NCI-H2081 (cell line): ENCODE measurements at places on chromosomes 13 and 19.

- DNase-seq = peak; percentile 22
Observed at GRCh38 chr19:13430790-13431582, 75.3 kb downstream of the CACNA1A start.

DNA sequence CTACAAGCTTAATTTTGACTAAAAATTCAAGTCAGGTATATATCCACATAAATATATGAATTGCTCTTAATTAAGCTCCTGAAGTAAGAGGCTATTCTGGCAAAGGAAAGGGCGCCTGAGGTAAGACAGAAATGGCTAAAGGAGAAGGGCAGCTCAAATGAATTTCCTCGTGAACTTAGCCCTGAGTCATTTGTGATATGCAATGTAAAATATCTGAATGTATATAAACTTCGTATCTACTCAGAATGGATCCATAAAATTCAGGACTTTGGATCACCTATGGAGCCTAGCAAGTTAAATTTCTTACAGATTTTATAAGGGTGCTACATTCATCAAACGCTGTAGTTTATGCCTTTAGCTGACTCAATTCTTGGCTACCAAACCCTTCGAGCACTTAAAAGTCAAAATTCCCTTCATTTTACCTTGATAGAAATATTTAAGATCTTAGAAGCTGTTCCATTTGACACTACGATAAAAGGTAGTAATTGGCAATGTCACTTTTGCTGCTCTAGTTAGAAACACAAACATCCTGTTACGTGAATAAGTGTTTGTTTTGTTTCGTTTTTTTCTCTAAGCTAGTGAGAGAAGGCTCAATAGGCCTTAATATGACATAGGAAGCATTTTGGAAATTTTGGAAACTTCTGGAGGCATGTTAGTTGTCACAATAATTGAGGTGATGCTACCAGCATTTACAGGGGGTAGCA is 69.2 kb downstream of the DIAPH3 start:
- no peak for DNase-seq

DNA sequence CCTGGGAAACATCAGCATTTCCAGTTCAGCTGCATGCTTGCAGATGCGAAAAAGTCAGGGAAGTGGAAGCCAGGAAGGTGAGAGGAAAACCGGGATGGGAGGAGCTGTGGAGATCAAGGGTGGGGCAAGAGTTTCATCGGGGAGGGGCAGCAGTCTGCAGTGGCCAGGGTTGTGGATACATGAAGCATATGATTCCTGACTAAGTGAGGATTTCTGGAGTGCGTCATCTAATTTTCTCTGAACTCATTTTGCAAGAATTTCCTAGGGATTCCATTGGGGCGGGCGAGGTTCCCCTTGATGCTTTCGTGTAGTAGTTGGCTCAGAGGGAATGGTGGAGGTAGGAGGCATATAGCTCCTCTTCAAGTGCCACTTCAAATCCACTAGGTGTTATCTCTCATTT is 344.1 kb upstream of the TMTC4 start:
- DNase-seq = no peak

GRCh38 chr13:109348519-109349258 is 437.7 kb downstream of the IRS2 start:
- DNase-seq = no peak

- no peak for DNase-seq
Observed at GRCh38 chr13:98476538-98476966, 100.4 kb downstream of the STK24 start.

DNA sequence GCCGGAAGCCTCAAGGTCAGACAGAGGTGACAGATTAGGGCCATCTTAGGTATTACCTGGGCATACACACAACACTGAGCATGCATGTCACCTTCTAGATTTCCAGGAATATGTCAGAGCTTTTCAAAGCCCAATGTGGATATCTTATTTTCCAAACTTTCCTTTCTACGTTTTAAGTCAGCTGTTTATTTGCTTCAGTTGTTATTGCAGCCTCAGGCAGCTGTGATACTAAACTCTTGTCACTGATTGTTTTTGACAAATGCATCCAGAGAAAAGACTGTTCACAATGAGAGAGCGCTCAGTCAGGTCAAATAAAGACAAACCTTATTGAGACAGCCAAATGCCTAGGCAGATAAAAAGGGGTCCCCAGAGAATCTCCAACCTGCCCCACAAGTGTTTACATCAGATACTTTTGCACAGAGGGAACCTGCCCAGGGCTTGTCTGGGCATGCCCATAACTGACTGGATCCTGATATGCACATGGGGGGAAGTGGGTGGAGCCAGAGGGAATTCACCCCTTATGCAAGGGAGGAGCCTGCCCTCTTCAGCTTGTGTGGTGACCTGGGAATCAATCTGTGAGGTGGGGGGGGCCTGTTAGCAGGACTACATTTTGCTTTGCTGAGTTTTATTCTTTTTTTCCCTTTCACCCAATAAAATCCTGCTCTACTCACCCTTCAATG is 28.5 kb downstream of the MED4 start:
- peak; percentile 2 for DNase-seq

- no peak for DNase-seq
Observed at GRCh38 chr13:24032674-24033073, 127.8 kb upstream of the SPATA13 start.

GRCh38 chr19:38990949-38991697 is 15.6 kb upstream of the FBXO17 start:
- no peak for DNase-seq

DNA sequence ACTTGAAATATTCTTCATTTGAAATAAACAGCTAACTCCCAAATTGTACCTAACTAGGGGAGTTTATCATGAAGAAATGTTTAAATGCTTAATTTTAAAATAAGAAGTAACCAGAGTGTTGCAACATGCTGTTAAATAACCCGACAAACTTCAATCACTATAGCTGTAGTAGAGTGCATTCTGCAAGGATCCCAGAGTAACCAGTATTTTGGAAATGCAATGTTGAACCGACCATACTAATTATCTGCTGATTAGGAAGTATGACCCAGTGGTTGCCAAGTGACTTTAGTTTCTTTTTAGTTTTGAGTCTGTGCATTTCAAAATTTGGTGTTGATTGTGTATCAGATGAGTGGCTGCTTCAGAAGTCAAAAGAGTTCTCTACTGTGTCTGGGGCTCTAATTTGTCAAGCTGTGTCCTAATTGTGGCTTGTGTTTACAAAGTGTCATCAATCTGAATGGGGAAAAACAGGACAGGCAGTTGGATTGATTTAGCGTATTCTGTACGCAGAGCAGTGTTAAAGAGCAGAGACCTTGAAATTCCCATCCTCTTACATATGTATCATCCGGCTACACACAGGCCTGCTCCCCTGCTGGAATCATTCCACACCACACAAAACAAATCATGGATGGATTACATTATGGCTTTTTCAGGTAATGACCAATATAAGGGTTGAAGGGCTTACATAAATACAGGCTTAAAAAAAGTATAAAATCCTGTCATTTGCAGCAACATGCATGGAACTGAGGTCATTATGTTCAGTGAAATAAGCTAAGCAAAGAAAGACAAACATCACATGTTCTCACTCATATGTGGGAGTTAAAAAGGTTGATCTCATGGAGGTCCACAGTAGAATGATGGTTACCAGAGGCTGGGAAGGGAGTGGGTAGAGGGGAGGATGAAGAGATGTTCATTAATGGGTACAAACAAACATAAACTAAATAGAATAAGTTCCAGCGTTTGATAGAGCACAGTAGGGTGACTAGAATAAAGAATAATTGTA is 351.5 kb downstream of the KLF12 start:
- peak; percentile 56 for DNase-seq

DNA sequence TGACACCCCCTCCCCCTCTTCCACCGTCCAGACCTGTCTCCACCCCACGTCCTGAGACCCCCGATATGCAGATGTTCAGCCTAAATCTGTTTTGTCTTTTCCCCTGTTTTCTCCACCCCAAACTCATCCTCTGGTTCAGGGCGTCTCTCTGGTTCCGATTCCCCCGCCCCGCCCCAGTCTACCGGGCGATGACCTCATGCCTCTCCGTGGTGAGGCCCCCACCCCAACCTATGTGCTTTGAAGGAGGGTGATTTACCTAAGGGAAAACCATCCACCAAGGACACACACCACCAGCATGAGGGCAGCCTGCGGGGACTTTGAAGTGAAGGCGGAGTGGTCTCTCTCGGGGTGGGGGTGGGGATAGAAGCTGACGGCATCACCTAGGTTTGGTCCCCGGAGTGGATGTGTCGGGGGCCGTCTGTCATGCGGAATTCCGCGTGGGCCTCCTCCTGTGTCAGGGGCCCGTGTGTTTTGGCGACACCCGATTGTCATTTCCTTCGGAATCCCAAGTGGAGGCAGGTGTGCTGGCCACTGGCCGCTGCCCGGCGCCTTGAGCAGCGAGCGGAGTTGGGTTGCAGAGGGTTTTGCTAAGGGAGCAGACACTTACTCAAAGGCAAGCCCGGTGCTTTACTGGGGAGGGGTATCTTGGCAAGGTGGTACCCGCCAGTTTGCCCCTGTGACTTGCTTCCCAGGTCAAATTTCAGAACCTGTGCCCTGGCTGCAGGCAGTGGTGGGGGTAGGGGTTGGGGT is 1.4 kb downstream of the FZR1 start:
- peak; percentile 17 for DNase-seq

- DNase-seq = no peak
Observed at GRCh38 chr19:5948752-5949564, 29.0 kb downstream of the RANBP3 start.

DNA sequence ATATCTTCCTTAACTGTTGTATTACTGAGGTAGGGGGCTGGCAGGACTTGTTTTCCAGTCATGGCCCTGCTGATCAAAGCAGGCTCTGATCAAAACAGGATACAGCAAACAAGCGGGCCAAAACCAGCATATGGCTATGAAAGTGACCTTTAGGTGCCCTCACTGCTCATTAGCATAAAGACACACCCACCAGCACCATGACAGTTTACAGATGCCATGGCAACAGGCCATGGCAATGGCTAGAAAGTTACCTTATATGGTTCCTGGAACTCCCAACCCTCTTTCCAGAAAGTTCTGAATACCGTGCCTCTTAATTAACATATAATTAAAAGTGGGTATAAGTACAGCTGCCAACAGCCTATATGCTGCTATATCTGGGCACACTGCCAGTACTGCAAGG is 551.4 kb upstream of the SGCG start:
- DNase-seq = no peak

- DNase-seq = no peak
Observed at GRCh38 chr19:14440049-14440448, 6.9 kb downstream of the PKN1 start.

DNA sequence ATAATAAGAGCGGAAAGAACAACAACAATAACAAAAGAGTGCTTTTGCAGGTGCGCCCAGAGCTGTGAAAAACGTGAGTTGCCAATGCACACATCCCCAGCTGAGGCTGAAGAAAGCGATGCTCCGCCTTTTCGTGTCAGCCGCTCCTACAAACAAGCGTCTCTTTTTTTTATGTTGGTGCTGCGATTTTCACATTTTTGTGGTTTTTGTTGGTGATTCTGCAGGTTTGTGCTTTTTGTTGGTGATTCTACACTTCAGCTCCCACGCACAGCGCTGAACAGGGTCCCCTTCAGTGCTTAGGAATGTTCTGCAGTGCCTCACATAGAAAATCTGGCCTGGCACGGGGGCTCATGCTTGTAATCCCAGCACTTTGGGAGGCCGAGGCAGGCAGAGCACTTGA is 7.3 kb upstream of the SBK3 start:
- DNase-seq = no peak

- peak; percentile 29 for DNase-seq
Observed at GRCh38 chr13:80742033-80742432, 401.1 kb upstream of the SPRY2 start.

- DNase-seq = no peak
Observed at GRCh38 chr13:33577007-33577406, 240.9 kb upstream of the RFC3 start.

- DNase-seq = no peak
Observed at GRCh38 chr19:17037966-17038500, 11.4 kb upstream of the CPAMD8 start.

DNA sequence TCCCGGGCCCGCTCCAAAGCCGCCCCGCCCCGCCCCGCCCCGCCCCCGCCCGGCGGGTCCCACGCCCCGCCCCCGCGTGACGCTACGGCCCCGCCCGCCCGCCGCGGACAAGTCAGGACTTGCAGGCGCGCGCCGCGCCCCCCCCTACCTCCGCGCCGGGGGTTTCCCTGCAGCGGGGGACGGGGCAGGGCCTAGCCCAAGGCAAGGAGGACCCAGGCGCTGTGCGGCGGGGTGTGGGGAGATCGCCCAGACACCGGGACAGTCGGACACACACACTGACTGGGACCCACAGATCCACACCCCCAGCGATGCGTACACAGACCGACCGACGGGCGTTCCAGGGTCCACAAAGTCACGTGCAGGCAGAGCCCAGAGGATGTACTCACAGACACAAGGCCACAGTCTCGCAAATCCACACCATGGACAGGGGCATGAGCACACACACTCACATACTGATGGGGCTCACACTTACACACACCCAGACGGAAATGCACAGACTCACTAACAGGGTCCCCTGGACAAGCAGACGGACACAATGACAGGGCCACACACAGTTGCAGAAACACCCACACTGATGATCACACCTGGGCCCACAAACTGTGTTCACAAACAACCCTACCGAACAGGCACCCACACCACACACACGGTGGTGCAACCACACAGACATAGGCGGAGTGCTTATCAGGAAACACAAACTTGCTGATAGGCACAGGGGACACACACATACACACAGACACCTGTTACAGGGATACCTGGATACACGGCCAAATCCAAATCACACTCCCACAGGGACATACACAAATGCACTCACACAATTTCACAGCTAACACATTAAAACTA is 436 bp upstream of the BBC3 start:
- DNase-seq = peak; percentile 64

DNA sequence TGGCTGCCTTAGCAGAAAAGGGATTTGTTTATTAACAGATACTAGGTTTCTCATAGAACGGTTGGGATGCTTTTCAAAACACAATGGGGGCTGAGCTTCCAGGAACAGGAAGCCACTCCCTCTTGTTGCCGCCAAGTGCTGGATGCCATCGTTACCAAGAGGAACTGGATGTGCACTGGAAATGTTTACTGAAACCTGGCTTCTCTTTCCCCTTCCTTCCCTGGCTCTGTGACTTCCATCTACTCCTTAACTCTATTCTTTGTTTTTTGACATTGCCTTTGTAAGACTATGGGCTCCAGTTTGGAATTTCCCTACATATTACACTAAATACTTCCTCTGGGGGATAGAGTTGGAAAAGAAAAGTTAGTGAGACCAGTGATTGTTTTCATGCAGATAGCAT is 11.7 kb upstream of the KL start:
- no peak for DNase-seq
